Effector memory CD8-positive, alpha-beta T cell (primary cell): ENCODE measurements at places on chromosomes 3 and 15.
A peak's percentile ranks its signal among the peaks of the same experiment; 100 is the strongest.

GRCh38 chr3:30193625-30194044 lies 412.8 kb upstream of the TGFBR2 start:
- H3K27me3 ChIP-seq = peaks cover 14% of the 10 kb centered on the region
- no peaks in the 10 kb centered on the region for H3K36me3 ChIP-seq
- H3K4me1 ChIP-seq = no peaks in the 10 kb centered on the region
- no peak for DNase-seq

DNA sequence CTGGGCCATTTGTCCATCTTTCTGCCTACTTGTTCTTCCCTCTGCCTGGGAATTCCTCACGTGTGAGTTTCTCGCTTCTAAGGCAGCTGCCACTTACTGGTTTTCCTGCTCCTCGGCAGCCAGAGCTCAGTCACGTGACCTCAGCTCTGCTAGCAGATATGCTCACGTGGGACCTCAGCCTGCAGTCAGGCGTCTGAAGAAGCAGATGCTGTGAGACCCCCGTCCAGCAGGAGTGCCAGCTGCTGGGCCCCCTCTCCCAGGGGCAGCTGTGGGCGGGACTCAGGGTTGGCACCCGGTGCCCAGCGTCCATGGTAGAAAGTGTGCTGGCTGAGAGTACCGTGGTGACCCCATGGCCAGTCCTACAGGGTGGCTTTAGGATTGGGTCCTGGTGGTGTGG lies 161.3 kb upstream of the TLE3 start:
- H3K27ac ChIP-seq = peak overlapping the region; percentile 78
- H3K36me3 ChIP-seq = peaks cover 3% of the 10 kb centered on the region
- peak overlapping the region; percentile 80 for H3K4me3 ChIP-seq
- H3K27me3 ChIP-seq = no peaks in the 10 kb centered on the region
- H3K4me1 ChIP-seq = peaks cover 32% of the 10 kb centered on the region

- no peaks in the 10 kb centered on the region for H3K27me3 ChIP-seq
- no peaks in the 10 kb centered on the region for H3K4me1 ChIP-seq
- H3K36me3 ChIP-seq = no peaks in the 10 kb centered on the region
- no peak for DNase-seq
- no peak overlapping the region for H3K4me3 ChIP-seq
- no peak overlapping the region for H3K27ac ChIP-seq
Observed at GRCh38 chr3:162007722-162008121, 511.1 kb downstream of the OTOL1 start.

DNA sequence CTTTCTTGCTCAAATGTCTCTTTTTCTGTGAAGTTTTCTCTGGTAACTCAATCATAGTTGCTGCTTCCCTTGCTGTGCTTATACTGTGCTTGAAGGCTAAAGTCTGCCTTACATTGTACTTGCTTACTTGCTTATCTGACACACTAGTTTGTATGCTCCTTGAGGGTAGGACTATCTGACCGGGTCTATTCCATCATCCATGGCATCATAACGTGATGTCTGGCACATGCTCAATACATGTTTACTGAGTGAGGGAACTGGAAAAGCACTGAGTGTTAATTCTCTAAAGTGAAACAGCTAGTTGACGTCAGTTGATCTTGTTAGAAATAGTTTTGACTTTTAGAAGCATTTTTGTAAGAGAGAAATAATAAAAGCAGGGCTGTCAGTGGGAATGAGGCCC lies 42.7 kb downstream of the MAP3K13 start:
- no peak overlapping the region for H3K27ac ChIP-seq
- H3K27me3 ChIP-seq = peaks cover 9% of the 10 kb centered on the region
- no peaks in the 10 kb centered on the region for H3K4me1 ChIP-seq
- no peak for DNase-seq
- no peak overlapping the region for H3K4me3 ChIP-seq

DNA sequence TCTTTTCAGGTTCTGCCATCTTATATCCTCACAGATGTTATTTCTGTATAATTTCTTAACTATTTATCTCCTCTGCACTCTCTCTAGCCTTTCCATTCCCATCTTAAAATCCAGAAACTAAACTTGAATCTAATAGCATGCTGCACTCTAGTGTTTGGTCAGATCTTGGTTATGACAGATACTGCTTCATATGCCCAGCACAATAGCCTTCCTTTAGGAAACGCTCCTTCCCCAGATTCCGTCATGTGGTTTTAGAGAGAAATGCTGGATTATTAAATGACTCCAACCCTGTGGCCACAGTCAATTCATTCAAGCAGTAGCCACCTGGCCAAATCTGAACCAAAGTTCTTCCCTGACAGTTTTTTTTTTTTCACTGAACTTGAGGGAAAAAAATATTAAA lies 19.4 kb downstream of the RASGRP1 start:
- H3K27me3 ChIP-seq = no peaks in the 10 kb centered on the region
- peak overlapping the region; percentile 85 for H3K27ac ChIP-seq
- no peak for DNase-seq
- H3K4me1 ChIP-seq = peaks cover 91% of the 10 kb centered on the region
- H3K36me3 ChIP-seq = peaks cover 45% of the 10 kb centered on the region

- no peaks in the 10 kb centered on the region for H3K27me3 ChIP-seq
- peak overlapping the region; percentile 92 for H3K4me3 ChIP-seq
- peaks cover 3% of the 10 kb centered on the region for H3K36me3 ChIP-seq
- H3K27ac ChIP-seq = peak overlapping the region; percentile 75
- DNase-seq = peak; percentile 20
Observed at GRCh38 chr3:53255423-53255774, 423 bp downstream of the TKT start.

- H3K4me1 ChIP-seq = peaks cover 3% of the 10 kb centered on the region
- no peaks in the 10 kb centered on the region for H3K27me3 ChIP-seq
- no peak for DNase-seq
- H3K27ac ChIP-seq = no peak overlapping the region
Observed at GRCh38 chr15:90957791-90958190, 3.1 kb downstream of the RCCD1 start.

DNA sequence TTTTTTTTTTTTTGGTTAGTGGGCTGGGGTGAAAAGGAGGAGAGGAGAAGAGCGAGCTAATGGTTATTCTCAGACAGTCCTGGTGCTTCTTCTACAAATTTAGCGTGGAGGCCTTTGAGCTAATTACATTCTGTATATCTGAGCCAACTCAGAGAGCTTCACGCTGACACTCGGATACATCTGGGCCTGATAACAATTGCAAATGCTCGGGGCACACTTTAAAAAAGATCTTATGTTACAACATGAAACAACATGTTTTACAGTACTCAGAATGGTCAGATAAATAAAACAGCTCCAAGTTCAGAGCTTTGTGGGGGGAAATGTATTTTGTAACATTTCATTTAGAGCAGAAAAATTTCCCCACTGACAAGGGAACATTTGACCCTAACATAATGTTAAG lies 966.9 kb upstream of the NR2F2 start:
- H3K4me3 ChIP-seq = no peak overlapping the region
- DNase-seq = no peak

DNA sequence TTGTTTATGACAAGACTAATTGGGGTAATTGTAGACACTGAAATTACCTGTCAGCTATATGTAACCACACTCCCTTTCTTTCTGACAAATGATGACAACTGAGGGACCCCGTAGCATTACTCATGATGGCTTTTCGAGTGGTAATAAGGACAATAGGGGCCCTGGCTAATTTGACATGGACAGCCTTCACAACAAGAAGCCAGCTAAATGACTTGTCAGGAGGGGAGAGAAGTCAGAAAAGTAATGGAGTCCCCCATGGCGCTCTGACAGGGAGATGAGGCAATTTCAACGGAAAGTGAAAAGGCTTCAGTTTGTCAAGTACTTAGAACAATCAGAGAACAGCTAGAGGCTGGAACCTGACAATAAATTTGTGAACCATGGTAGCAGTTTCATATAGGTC lies 177.3 kb downstream of the CDIN1 start:
- H3K27me3 ChIP-seq = no peaks in the 10 kb centered on the region
- no peak overlapping the region for H3K4me3 ChIP-seq
- peaks cover 3% of the 10 kb centered on the region for H3K36me3 ChIP-seq
